Calu3 (cell line): ENCODE measurements at places on chromosomes 16 and 17.
A peak's percentile ranks its signal among the peaks of the same experiment; 100 is the strongest.

- DNase-seq, result no peak
These were observed 75.1 kb downstream of the METRNL start for GRCh38 chr17:83154311-83155127.

- no peak for DNase-seq
These were observed 696 bp upstream of the PSMC5 start for GRCh38 chr17:63826468-63827001.

- DNase-seq, result no peak
These were observed 86.2 kb upstream of the CREBBP start for GRCh38 chr16:3966681-3967080.

- DNase-seq, result no peak
These were observed 81.2 kb downstream of the RBFOX3 start for GRCh38 chr17:79529661-79530081.

- DNase-seq, result no peak
These were observed 75.5 kb downstream of the STH start for GRCh38 chr17:46074540-46074939.

- peak; percentile 50 for DNase-seq
These were observed 3.8 kb upstream of the TLCD2 start for GRCh38 chr17:1713878-1714426.

- no peak for DNase-seq
These were observed 9.9 kb downstream of the AHSP start for GRCh38 chr16:31537362-31538242.

GRCh38 chr17:80036715-80037477 lies 454 bp downstream of the CCDC40 start:
- no peak for DNase-seq

GRCh38 chr17:13508896-13509295 lies 92.8 kb downstream of the HS3ST3A1 start:
- DNase-seq, result no peak

- no peak for DNase-seq
These were observed 72.0 kb downstream of the CNGB1 start for GRCh38 chr16:57898961-57899360.

GRCh38 chr17:80789356-80789902 lies 202.2 kb upstream of the CHMP6 start:
- peak; percentile 22 for DNase-seq

GRCh38 chr16:47460711-47461597 lies at the start of the genes ITFG1 and PHKB:
Gene ITFG1, minus strand, starts transcription at chr16:47461063. Its CDS starts 18 bp downstream, at chr16:47461045.
Gene PHKB, plus strand, starts transcription at chr16:47461331. Its CDS starts 20 bp downstream, at chr16:47461351.
- peak; percentile 98 for DNase-seq

DNA sequence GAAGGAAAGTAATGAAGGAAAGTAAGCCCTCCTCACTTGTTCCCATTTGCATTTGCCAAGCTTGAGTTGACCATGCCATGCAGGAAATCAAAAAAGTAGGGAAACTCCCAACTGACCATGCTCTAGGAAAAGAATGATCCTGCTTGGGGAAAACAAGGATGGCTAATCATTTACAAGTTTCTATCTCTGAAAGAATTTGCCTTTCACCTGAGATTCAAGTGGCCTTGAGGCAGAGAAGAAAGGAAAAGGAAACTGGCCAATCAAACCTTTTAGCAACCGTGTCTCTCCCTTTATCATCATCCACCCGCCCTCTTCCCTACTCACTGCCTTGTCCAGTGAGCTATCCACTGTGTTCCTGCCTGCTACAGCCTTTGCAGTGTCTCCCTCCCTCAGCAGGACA lies 757.2 kb upstream of the SOX9 start:
- no peak for DNase-seq

- DNase-seq, result no peak
These were observed 2.6 kb upstream of the ADORA2B start for GRCh38 chr17:15942207-15942833.

DNA sequence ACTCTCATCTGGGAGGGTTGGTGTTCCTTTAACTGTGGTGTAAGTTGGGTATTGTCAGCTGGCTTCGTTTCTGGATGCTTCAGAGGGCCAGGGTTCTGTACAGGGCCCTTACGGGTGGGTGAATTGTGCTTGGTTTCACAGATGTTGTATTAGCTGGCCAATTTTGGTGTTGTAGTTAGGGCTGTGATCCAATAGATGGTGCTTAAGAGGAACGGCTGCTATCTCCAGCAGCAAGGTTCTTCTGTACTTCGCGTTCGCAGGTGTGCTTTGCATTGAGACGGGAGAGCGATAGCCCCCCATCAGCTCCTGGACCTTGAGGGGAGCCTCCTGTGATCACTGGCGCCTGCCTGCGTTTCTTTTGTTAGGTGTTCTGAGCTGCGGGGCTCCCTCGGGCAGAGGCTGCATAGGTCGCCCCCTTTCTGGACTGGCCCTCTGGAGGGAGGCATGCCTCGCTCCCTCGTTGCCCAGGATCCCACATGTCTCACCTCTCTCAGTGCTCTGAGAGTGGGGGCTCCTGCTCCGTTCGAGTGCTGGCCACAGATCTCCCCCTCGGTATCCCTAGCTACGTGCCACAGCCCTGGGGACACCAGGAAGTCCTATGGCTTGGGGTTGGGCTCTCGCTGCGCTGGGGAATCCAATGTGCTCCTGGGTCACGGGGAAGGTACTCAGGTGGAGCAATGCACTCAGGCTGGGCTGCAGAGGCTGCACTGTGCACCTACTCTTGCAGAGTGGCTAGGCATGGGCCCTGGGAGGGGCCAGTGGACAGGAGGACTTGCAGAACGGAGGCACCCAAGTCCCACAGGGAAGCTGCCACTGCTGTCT lies 837 bp upstream of the PRDM7 start:
- DNase-seq, result peak; percentile 16

DNA sequence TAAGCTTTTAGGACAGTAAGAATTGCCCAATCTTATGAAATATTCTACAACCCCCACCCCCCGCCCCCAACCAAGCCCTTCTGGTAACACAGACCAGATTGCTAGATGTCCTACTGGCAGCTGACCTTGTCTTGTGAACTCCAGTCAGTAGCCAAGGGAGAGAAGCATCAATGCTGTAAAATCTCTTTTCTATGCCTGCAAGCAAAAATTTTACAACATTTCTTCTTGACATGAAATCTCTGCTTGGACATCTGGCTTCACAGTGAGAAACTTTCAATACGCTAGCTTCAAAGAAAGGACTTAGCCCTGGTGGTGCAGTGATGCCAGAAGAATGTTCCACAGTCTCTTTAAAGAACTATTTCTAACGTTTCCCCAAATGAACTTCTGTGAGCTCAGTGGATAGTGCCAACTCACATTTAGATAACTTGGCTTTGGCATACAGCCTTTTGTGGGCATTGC lies 169.3 kb upstream of the AXIN2 start:
- DNase-seq, result no peak

DNA sequence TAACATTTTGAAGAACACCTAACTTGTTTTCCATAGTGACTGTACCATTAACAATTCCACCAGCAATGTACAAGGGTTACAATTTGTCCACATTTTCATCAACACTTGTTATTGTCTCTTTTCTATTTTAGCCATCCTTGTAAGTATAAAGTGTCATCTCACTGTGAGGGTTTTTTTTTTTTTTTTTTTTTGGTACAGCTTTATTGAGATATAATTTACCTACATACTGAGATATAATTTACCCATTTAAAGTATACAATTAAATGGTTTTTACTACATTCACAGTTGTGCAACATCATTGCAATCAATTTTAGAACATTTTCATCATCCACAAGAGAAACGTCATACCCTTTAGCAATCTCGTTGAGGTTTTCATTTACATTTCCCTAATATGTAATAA lies 17.9 kb upstream of the TMIGD1 start:
- no peak for DNase-seq

DNA sequence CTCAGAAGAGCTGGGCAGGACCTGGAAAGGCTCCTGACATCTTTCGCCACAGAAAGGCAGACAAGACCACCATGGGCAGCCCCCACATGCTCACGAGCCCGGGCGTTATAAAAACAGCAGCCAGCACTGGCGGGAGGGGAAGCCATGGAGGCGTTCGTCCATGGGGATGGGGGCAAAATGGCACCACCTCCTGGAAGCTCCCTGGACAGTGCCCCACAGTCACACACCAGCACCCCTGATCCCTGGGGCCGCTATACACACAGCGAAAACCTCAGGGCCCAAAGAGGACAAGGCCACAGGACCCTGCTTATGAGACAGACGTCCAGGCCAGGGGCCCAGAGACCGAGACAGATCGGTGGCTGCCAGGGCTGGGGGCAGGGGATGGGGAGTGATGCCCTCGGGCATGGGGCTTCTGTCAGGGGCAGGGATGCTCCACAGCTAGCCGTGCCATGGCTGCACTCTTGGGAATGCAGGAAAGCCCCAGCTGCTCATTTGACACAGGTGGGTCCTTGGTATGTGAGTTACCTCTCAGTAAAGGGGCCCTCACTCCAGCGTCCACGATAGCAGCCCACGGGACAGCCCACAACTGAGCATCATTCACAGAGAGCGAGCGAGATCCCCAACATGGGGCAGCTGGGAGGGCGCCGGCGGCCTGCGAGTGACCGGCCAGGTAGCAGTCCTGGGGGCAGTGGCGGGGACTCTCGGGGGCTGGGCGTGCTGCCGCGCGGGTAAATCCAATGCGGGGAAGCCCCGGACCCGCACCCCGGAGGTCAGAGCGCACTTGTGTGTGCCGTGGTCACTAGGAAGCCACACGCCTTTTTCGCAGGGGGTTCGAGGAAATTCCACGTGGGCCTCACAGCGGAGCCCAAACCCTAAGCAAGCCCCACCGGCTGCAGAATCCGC lies 6.4 kb upstream of the PVALEF start:
- DNase-seq, result no peak

- DNase-seq, result no peak
These were observed 13.6 kb downstream of the ZFHX3 start for GRCh38 chr16:73034374-73034773.

DNA sequence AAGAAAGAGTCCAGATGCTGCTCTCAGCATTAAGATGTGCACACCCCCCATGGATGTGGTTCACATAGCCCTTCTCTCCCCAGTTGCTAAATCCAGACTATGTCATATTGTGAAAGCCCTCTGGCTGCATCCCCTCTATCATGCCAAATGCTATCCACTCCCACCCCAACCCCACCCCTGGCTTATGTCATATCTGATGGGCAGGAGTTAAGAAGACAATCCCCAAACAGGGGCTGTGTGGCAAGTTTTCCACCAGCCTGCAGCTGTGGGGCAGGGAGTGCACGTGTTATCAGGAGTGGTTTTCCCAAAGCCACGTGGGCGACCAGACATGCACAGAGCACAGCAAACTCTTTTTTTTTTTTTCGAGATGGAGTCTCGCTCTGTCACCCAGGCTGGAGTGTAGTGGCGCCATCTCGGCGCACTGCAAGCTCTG lies 10.0 kb downstream of the FAM117A start:
- DNase-seq, result no peak

DNA sequence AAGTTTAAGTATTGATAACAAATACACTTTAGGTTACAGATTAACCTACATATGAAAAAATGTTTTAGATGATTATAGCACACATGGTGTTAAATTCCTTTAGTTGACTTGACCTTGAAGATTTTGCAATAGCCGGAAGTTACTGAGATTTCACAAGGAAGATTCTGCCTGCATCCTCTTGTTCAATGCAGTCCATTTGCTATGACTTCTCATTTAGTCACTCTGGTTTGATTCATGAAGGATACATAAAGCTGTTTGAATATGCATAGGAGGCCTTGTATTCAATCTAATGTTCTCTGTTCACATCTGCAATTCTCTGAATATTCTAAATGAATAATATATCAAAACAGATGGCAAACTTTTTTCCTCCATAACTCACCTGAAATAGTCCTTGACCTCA lies 870.2 kb upstream of the GOT2 start:
- no peak for DNase-seq

GRCh38 chr17:66465701-66466100 lies 163.3 kb downstream of the PRKCA start:
- no peak for DNase-seq

GRCh38 chr17:51097708-51098446 lies 22.8 kb downstream of the SPAG9 start:
- DNase-seq, result no peak

DNA sequence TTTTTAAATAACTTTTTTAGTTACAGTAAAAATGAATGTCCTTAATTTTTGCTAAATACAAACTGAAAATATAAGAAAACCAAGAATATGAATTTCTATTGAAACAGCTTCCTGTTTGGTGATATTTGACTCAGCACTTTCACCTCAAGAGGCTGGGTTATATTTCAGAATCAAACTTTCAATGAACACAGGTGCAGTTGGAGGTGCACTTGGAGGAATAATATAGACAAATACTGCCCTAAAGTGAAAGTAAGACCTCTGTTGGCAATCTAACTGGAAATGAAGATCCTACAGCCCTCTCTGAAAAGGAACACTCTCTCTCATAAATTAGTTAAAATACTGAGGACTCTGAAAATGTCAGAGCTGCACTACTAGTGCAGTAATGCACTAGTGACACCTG lies 106.2 kb downstream of the BRIP1 start:
- DNase-seq, result no peak

DNA sequence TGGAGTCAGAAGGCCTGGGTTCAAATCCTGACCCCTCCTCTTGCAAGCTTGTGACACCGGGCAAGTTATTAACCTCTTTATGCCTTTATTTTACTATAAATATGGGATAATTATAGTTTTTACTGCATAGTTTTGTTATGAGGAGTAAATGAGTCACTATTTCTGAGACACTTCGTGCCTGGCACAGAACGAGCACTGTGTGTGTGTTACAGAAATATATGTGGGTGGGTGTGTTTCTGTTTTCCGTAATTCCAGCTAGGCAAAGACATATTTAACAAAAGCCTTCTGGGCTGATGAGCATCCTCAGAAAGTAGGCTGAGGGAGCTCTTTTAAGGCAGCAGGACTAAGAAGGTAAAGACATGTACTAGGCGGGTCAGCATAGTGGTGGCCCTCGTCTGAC lies 417.9 kb downstream of the MAF start:
- no peak for DNase-seq
